ENCODE measurements at places on chromosomes 3 and 15.

- peak; percentile 7 for DNase-seq
Measured at GRCh38 chr15:95262866-95263564, 1031.7 kb downstream of the MCTP2 start.

- no peak for DNase-seq
Measured at GRCh38 chr3:78878011-78878410, 889.8 kb downstream of the ROBO1 start.

DNA sequence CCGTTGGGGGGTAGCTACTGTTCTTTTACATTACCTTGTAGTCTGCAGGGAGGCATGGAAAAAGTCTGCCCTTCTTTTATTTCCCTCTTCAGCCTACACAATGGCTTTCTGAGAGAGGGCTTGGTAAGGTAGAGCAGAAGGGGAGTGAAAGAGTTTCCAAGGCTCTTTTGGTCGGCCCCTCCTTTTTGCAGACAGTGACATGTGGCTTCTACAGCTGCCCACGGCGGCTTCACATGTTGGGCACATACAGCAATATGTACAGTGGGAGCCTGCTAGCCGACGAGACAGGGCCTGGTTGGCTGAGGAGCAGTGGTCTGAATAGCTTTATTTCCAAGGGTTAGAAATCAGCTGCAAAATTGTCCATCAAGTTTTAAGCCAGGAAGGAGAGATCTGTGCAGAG lies 4.0 kb downstream of the INAFM2 start:
- DNase-seq: no peak

DNA sequence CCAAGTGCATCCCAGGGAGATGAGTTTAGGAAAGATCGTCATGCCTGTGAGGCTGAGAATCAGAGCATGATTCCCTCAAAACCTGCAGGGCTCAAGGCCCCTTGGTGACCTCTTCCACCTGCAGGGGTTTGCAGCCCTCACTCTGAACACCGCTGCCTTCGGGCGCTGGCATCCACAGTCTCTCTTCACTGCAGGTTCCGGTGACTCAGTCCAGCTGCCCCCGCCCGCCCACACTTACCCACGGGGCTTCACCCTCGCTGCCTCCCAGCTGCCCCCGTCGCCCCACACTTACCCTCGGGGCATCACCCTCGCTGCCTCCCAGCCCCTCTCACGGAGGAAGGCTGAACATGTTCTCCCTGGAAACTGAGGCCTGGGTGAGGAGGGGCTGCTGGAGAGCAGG lies 277.1 kb downstream of the XXYLT1 start:
- DNase-seq: no peak

DNA sequence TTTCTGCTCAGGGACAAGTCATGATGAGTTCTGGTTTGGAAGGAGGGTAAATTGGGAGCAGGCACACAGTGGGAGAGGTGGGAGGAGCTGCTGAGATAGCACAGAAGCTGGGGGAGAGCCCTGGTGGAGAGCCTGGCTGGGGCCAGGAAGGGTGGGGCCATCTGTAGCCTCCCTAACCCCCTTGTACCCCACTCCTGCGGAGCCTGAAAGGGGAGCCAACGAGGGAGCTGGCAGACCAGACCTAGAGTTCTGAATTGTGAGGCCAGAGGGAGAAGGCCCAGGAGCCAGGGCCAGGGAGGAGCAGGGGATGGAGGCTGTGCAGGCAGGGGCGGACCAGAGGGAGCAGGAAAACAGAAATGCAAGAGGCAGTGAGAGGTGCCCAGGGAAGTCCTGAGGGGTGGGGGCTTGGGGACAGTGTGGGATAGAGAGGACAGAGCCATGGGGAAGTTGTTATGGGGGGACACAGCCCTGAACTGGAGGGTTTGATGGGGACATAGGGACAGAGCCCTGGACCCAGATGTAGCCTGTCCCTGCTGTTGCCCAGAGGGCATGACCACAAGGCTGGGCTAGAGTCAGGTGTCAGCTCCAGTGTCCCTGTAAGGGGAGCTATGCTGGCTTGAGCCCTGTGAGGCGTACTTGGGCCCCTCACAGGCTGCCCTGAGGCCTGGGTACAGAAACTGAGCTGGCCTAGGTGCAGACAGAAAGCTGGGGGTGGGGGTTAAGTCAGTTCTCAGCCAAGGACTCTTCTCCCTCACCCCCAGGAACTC lies 1.2 kb downstream of the TMIE start:
- DNase-seq: no peak

- DNase-seq: peak; percentile 52
Measured at GRCh38 chr3:167032267-167032876, 347.7 kb downstream of the ZBBX start.

DNA sequence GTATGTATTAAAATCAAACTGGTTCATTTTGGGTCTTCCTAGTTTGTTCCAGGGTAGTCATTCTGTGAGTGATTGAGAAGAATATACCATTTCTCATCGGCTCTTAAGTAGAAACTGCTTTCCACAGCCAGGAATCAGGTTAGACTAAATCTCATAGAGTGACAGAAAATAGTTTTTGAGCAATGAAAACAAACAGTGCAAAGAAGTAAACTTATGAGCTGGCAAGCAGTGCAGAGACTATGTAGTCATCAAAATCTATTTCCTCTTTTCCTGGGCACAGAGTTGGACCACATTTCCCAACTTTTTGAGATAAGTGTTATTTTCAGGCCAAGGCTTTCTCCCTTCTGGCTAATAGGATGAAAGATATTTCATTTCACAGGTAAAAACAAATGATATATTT lies 66.5 kb downstream of the UBE3A start:
- DNase-seq: peak; percentile 8

DNA sequence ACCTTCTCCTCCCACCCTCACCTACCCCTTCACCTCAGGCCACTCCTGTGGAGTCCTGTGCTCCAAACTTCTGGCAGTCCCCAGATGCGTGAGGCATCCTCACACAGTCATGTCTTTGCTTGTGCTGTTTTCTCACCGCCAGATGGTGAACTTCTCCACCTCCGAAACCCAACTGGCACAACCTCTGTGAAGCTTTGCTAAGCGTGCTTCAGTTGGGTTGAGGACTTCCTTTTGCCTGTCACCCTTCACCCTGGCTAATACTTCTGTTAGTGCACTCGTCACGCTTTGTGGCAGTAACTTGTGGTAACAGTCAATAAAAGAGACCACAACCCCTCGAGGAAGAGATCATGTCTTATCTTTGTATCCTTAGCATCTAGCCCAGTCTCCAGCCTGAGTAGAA lies 42.0 kb upstream of the SKOR1 start:
- no peak for DNase-seq

Data from kidney tubule cell (primary cell).